ENCODE measurements at places on chromosomes 4 and X.

GRCh38 chr4:85724791-85725563 lies 250.0 kb downstream of the ARHGAP24 start:
- no peak for DNase-seq

DNA sequence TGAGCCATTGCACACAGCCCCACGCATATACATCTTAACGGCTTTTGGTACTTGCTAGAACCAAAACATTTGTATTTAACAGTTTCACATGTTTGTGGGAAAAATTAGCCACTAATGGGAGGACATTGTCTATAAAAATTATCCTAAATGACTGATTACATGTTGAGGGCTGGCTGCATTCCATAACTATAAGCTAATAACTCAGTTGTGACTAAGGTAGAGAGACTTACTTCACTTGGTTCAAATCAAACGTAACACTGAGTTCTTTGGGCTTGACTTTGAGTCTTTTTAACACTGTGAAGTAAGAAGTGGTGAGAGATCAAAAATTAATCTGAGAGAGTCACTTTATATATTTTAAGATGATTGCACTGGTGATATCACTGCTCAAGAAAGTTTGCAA lies 47.9 kb upstream of the PGRMC2 start:
- DNase-seq = no peak

- DNase-seq = no peak
These were observed 27.0 kb downstream of the GPM6A start for GRCh38 chr4:175784986-175785525.

DNA sequence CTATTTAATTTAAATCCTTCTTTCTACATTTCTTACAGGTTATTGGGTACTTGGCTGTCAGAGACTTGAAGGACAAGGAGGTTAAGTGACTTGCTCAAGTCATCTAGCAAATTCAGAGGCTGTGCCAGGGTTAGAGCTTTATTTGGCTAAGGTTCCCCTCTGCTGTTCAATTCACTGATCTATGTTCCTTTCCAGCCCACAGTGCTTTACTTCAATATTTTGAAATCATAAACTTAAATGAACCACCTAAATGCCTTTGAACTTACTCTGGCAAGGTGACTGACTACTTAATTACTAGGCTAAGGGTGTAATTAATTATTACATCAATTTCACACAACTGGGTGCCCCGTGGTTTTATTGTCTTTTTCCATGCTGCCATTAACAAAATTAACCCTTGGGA lies 288.7 kb downstream of the CAMK2D start:
- no peak for DNase-seq

DNA sequence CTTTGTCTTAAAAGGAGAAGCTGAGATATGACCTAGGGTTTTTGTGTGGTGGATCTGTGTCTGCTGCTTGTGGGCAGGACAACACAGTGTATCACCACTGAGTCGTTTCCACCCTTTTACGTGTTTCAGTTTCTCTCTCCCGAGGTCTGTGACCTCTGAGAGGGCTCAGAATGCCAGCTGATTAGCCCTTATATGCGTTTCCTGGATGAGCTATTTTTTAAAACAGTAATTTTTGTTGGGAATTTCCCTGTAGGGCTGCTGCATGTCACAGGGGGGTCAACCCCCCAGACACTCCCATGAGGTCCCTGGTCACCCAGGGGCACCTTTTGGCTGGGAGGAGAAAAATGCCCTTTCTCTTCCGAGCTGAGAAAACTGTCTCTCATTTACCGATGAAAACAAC lies 170.4 kb upstream of the CASK start:
- DNase-seq = no peak

GRCh38 chr4:32745351-32745750 lies 2025.2 kb downstream of the PCDH7 start:
- no peak for DNase-seq

DNA sequence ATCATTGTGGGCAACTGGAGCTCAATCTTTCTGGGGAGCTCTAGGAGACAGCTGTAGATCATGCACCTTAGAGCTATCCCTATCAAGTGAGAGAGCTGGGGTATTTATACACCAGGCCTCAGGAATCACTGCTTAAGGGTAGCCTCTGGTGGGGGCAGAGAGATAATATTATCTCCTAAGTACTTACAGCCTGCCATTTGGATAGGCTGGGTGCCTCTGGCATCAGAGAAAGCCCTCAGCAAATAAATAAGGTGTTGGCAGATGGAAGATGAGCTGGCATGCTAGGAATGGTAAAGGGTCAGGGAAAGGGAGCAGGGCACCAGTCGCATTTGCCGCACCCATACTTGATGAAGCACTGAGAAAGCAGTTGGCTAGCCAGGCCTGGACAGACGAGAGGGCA lies 75.9 kb downstream of the HCCS start:
- no peak for DNase-seq

DNA sequence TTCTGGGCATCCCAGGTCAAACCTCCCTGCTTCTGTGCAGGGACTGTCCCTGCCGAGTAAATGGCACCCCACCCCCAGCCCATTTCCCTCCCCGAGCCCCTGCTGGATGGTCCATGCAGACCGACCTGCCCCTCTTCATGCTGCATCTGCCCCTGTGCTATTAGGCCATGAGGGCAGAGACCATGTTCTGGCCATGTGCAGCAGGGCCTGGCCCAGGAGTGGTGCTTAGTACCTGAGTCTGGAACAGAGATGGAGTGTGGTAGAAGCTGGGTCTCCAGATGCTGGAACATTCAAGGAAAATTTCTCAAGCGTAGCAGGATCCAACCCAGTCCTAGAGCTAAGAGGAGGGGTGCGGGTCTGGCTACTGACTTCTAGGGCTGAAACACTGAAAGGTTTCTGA lies 15.3 kb upstream of the UBA1 start:
- DNase-seq = no peak

DNA sequence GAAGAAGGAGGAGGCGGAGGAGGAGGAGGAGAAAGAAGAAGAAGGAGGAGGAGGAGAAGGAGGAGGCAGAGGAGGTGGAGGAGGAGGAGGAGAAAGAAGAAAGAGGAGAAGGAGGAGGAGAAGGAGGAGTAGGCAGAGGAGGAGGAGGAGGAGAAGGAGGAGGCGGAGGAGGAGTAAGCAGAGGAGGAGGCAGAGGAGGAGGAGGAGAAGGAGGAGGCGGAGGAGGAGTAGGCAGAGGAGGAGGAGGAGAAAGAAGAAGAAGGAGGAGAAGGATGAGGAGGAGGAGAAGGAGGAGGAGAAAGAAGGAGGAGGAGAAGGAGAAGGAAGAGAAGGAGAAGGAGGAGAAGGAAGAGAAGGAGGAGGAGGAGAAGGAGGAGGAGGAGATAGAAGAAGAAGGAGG lies 19.9 kb downstream of the MRFAP1 start:
- no peak for DNase-seq

DNA sequence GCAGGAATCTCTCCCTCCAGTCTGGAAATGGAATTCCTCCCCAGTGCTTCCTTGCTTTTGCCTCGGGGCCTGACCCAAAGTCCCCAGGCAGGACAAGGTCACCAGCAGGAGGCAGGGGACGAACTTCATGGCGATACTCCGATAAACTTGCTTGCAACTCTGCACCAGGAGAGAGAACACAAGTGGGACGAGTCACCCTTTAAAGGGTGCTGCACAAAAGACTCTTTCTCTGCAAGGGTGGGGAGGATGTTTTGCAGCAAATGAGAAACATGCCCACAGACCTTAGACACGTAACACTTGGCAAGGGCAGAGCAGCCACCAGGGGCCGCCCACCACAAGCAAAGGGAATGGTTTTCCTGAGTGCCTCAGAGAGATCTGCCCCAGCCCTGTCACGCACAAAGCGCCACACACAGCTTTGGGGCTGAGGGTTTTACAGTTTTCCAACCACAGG lies at the start of gene FGFBP2:
TSS of gene FGFBP2 (minus strand) at position 175 of the 451 bp plus-strand sequence. CDS start at position 129, 46 bp downstream.
- DNase-seq = peak; percentile 51

GRCh38 chrX:65750674-65751469 lies 83.4 kb downstream of the MSN start:
- DNase-seq = no peak
